OCI-M1 (cell line): ENCODE measurements at places on chromosomes 5 and 9.

DNA sequence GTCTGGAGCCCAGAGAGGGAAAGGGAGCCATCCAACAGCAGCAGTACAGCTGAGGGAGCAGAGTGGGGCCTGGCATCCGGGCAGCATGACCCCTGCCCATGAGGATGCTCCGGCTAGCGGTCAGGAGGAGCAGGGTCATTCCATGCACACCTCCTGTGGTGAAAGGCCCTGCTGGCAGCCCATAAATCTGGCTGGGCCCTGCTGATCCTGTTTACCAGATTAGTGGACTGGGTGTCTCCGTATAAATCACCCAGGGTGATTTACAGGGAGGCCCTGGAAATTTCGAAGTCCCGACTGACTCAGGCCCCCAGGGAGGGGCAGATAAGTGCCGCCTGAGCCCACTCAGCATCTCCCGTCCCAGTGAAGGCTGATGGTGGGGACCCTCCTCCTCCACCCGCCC lies 117.6 kb upstream of the HAND1 start:
- DNase-seq, result no peak

- no peak for DNase-seq
These were observed 382 bp upstream of the CDKN2B start for GRCh38 chr9:22009506-22009867.

GRCh38 chr9:76737154-76737902 lies 26.9 kb upstream of the PCA3 start:
- DNase-seq, result no peak

GRCh38 chr5:78895616-78896015 lies 89.5 kb downstream of the ARSB start:
- no peak for DNase-seq

DNA sequence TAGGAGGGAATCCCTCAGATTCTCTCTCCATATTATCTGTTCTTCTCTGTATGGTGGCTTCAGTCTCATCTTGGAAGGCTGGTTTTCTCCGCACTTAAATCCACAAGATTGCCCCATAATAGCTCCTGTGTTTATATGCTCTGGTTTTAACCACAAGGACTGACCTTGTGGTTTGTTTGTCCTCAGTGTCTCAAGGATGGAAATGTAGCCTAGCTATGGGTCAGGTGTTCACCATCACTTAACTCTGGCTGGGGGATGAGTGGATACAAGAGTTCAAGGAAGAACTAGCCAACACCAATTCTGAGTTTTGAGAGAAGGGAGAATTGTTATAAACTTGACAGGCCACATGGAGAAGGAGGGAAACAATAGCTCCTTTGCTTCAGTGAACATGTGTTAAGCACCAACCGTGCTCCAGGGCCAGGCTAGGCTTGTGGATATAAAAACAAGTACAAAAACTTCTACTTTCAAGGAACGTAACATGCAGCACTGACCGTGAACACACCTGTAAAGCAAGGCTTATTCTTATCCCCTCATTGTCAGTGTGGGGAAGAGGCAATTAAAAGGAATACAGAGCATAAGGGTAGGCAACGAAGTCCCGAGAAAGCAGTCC lies 75.6 kb upstream of the VLDLR start:
- DNase-seq, result no peak

DNA sequence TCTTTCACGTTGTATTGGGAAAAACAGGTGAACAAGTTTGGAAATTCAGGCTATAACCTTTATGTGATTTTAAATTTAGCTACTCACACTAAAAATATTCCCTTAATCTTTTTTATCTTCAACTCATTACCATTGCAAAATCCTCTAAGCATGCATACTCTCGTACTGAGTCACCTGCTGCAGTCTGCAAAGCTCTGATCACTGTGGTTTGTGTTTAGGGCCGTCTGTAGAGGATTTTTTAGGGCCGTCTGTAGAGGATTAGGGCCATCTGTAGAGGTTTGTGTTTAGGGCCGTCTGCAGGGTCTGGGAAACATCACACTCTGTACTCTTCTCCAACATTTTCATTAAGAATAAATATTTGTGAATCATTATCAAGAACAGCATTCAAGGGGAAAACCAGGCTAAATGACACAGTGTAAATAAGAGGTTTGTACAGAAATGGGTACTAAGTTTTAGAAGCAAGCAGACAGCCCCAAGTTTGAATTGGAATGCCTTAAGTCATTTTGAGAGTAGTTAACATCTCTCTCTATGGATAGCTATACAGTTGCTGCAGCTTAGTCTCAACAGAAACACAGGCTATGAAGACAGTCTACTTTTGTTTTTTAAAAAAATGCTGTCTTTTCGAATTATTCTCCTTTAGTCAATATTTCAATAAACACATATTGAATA lies 155.0 kb upstream of the TSLP start:
- DNase-seq, result peak; percentile 26

DNA sequence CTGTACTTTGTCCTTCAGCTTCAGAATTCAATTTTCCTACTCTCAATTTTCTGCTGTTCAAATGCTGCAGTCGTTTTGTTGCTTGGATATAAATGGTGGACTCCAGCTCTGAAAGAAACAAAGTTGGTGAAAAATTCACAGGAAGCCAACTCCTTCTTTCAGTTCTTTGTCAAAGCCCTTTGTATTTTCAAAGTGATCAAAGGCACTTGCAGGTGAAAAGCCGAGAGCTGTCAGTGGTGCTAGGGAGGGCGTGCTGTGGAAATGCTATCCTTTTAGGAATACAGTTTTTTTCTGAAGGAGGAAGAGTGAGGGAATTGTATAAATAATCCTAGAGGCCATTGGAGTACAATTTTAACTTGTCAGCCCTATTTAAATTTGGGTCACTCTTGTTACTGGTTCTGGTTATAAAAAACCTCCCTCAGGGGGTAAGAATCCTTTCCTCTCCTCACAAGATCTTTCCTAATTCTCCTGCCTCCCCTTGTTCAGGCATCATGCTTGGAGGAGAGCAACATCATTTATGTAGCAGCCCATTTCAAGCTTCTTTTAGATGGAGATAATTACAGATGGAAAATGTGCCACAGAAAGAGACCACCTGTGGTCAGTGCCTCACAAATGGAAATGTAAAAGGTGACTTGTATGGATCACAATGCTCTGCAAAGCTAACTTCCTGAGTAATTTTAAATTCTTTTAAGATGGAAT lies 62.5 kb upstream of the GHR start:
- DNase-seq, result no peak

DNA sequence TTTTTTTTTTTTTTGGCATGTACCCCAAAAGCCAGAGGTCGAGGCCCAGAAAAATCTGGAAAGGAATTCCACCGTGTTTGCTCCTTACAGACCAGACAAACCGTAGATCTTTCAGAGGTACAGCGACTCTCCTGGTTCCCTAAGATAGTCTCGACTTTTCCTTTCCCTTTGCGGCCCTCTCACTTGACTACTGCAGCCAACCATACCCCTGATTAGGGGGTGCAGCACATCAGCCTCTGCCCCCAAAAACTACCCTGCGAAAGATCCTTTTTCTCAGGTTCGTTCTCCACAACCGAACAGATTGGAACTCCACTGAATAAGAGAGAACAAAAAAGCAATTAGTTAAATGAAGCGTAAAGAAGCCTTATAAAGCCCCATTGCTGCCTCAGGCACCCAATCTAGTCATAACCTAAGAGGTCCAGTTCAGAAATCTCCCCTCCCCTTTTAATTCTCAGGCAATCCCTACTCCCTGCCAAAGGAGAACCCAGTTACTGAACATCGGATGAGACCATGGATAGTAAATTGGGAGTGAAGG lies 379 bp upstream of the TICAM2 start:
- DNase-seq, result no peak

DNA sequence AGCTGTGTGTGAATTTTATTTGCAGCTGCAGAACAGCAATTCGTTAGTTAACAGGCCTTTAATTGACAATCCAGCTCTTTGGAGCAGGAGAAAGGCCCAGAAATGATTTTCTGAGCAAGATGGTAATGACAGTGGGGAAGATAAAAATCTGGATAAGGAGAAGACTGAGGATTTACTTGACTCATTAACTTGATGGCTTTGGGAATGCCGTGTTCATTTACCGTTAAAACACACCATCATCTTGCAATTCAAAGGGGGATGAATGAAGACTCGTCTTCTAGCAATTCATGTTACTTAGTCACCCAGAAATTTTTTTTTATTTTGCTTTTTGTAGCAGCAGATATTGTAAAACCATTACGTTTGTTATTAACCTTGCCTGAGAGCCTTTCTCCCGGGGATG lies 52.0 kb downstream of the PTTG1 start:
- DNase-seq, result no peak

DNA sequence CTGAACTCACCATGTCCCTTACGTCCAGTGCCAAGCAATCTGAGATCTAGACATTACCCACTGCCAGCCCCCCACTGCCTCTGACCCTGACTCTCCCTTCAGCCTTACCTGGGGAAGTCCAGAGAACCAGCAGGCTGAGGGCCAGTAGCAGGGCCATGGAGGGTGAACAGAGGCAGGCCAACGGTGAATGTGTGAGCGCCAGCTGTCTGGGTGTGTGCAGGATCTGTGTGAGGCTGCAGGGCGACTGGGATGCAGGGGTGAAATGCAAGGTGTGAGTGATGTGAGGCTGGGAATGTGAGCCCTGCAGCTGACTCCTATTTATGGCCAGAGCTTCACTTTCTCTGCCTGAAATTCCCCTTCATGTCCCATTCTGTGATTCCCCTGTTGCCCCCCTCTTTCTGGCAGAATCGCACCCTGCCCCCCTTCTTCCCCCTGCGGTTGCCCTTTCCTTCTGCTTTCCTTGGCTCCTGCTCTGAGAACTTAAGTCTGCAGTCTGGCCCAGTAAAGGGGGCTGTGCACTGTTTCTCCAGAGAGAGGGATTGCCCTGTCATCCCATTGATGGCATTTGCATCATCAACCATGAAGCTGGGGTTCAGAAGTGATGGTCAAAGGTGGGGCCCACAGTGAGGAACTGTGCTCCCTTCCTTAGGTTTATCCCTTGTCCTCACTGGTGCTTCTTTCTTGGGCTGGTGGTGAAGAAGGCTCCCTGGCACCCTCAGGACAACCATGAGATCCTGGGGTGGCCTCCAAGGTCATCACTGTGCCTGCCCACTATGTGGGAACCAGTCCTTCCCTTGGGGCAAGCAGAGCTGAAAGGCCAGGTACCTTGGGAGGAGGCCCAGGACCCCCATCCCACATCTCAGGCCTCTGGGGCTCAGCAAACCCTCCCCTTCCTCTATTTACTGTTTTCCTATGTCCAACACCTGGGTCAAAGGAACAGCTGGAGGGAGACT lies at the start of gene CCL19:
TSS of gene CCL19 (minus strand) at position 294 of the 953 bp plus-strand sequence. CDS start at position 157, 137 bp downstream.
- DNase-seq, result no peak

DNA sequence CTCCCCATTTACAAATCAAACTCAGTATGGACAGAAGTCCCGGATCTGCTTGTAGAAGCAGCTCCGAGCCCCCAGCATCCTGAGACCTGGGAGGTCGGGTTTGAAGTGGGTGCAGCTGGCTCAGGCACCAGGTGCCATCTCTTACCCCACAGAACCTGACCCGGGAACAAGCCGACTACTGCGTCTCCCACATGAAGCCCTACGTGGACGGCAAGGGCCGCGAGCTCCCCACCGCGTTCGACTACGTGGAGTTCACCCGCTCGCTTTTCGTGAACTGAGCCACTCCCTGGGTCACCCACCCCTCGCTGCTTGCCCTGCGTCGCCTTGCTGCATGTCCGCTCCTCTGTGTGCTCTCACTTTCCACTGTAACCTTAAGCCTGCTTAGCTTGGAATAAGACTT lies 23.6 kb downstream of the DYNC2I2 start:
- DNase-seq, result no peak

DNA sequence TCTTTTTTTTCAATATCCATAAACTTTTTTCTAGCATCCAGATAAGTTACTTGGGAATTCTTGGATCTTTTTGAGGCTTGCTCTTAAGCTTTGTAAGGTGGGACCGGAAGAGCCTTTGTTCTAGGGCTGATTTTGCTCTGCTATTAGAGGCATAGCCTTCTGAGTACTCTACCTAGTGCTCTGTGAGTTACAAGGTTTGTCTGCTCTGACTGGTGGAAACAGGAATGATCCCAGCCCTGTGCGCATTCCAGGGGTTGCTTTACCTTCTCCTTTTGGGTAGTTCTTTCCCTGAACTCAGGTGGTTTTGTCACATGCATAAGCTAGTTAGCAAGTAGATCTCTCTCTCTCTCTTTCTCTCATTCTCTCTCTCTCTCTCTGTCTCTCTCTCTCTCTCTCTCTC lies 180.8 kb upstream of the PCSK5 start:
- no peak for DNase-seq

- DNase-seq, result no peak
These were observed 405.9 kb downstream of the PLK2 start for GRCh38 chr5:58054018-58054417.

- peak; percentile 75 for DNase-seq
These were observed 39.8 kb downstream of the STARD4 start for GRCh38 chr5:111472579-111472978.

DNA sequence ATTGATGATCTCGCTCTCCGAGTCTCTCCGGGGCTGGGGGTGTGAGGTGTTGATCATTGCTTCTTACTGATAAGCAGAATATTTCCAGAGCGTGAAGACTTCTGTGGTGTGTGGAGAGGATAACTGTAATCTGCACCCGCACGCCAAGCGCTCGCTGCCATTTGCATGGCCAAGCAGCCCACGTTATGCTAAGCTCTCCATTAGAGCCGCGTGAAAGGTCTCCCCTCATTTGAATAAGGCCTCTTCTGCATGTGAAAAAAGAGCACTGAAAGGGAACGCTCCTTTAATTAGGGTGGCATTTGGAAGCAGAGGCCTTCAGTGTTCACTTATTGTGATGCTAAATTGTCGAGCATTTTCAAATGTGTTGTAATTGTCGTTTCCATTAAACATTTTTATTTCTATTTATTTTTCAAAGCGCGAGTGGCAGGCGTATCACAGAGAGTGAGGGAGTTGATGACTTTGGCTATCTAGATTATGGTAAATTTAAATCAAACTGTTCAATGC lies 163.6 kb upstream of the IRX2 start:
- DNase-seq, result no peak

- DNase-seq, result no peak
These were observed 124.9 kb upstream of the ZNF462 start for GRCh38 chr9:106738109-106738508.

- peak; percentile 72 for DNase-seq
These were observed 96.0 kb downstream of the LIX1 start for GRCh38 chr5:97046270-97046982.

GRCh38 chr5:172936401-172936800 lies 22.8 kb upstream of the RPL26L1 start:
- DNase-seq, result no peak

DNA sequence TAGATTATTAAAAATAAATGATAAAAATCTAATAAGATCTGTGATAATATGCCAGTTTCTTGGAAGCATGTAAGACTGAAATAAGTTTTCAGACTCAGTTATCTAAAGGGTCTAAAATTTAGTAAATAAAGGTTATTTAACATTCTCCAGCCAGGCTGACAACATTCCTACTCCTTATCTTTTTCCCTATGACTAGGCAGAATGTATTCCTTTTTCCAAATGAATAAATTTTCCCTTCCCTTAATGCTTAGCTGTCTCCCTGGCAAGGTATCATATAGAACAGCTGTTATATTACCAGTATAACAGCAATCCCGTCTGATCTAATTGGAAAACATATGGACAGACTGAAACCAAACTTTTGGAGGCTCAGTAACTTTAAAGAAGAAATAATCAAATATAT lies 13.0 kb downstream of the MEGF9 start:
- no peak for DNase-seq

- no peak for DNase-seq
These were observed 13.8 kb downstream of the ZNF608 start for GRCh38 chr5:124732428-124733328.

GRCh38 chr5:72355706-72356299 lies 35.6 kb downstream of the PTCD2 start:
- DNase-seq, result peak; percentile 10

GRCh38 chr5:14659821-14660607 lies 4.5 kb upstream of the OTULIN start:
- no peak for DNase-seq
